ENCODE measurements at places on chromosomes 11 and 22.

GRCh38 chr11:126919147-126919823, 81.3 kb downstream of the KIRREL3 start:
- no peak for DNase-seq

- no peak for DNase-seq
These were observed 58.6 kb upstream of the VPREB1 start for GRCh38 chr22:22185844-22186499.

DNA sequence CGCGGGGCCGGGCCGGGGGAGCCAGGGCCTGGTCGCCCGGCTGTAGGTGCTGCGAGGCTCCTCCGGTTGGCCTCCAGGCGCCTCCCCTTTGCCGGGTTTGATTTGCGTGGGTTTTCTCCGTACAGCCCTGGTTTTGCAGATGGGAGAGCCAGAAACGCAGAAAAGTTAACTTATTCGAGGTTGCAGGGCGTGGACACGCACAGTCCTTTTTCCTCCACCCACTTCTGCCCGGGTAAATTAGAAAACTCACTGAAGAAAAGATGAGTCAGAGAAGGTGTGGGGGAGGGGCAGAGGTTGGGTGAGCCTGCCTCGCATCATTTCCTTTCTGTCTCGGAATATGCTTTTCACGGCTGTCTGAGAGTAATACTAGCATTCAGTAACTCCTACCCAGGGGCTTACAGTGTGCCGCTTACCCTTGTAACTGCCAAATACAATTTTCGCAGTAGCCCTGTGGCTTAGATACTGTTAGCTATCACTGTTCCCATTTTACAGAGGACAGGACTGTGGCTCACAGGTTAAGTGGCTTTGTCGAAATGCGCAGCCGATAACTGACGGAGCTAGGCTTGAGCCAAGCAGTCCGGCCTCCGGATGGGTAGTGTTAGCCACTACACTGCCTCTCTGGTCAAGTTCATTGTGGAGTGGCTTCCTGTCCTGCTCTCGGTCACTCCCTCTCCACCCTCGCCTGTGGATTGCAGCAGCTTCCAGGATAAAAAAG, 812 bp downstream of the FADD start:
- DNase-seq = no peak

- DNase-seq = no peak
These were observed 116.6 kb upstream of the THY1 start for GRCh38 chr11:119539583-119539982.

- DNase-seq = no peak
These were observed 66.6 kb upstream of the ASPHD2 start for GRCh38 chr22:26362471-26362870.

DNA sequence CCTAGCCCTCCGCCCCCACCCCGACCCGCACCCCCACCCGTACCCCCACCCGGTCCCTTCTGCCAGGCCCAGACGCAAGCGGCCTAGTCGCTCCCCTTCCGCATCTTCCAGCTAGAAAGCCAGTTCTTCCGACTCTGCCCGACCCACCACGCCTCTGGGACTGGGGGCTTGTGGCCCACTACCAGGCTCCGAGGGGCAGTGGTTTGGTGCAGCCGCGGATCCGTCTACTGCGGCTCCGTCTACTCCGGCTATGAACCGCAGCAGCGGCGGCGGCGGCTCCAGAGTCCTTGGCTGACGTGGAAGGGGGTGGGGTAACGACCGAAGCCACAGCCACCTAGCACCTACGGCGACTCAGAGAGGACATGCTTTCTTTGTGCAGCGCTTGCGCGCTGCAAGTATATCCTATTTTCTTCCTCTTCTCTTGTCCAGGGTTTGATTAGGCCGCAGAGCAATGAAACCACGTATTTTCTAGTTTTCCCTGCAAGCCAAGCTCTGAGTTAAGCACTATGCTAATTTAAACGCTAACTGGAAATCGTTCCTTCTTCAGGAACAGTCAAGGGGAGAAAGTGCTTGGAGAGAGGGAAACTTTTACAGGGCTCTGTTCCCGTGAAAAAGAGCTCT, at the start of gene COPB1:
COPB1 (minus strand) TSS at position 252 of the 621 bp plus-strand sequence. CDS start 883 bp downstream, outside the sequence.
- DNase-seq = peak; percentile 89

GRCh38 chr22:33149611-33150010, 91.4 kb upstream of the SYN3 start:
- DNase-seq = no peak

DNA sequence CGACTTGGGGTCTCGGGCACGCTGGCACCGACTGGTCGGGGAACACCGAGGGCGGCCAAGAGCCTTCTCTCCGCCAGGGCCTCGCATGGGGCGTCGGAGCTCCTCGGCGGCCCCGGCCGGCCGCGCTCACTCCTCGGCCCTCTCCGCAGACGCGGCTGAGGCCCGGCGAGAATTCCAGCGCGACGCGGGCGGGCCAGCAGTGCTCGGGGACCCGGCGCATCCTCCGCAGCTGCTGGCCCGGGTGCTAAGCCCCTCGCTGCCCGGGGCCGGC, 5.6 kb downstream of the TBX1 start:
- DNase-seq = no peak

GRCh38 chr22:45709060-45709739, 37.6 kb downstream of the ATXN10 start:
- no peak for DNase-seq

DNA sequence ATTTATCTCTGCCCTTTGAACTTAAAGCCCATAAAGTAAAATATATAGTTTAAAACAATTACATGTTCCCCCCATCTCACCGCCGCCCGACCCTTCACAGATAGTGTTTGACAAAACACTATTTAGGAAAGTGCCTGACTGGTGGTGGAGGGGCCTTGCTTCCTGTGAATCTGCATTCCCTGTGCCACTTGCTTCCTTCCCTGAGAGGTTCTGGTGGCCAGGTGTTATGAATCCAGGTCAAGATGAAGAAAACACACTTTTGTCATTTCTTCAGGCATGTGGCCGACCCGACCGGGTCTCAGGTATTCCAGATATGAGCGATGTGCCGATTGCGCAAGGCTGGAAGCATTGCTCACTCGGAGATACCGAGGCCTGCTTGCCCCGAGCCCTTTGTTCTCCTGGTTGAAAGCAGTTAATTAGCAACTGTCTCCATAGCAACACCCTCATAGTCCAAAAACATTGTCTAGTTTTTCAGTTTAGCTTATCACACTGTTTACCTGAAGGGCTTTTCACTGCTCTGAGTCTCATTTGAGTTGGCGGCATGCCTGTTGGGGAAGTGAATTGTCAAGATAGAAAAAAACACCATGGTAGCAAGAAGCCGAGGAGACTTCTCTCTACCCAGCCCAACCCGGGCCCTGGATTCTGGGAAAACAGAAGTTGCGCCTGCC, 128.3 kb downstream of the TEAD1 start:
- DNase-seq = no peak

DNA sequence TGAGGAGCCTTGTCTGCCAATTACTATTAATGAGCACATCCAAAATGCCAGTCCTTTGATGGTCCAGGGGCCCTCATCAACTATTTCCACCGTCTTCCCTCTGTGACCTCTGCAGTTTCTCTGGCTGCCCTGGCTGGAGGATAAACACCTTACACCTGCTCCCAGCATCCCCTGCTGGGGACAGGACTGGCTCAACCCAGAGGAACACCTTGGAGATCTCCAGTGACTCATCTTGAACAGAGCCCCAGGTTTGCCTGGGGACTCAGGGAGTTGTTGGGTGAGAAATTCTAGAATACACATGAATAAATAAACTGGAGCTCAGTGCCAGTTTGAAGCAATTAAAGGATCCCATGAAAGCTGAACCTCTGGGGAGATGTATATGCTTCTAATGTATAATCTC, 24.0 kb upstream of the ELF5 start:
- no peak for DNase-seq

- DNase-seq = no peak
These were observed 21.7 kb downstream of the TEAD1 start for GRCh38 chr11:12695873-12696272.

DNA sequence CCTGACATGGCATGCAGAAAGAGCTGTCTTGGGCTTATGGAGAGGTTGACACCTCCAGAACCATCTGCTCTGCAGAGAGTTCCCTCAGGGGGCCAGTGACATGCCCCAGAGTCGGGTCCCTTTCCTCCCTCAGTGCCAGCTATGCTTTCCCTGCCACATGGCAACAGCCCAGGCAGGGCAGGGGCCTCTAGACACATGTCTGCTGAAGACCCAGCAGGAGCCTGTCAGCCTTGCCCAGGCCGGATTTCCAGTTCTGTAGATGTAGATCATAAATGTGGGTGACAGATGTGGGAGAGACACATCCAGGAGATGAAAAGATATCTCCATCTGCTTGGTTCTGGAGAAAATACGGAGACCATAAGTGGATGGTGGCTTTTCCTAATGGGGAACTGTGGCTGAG, 25.5 kb downstream of the NAV2 start:
- DNase-seq = no peak

- no peak for DNase-seq
These were observed 1384.0 kb downstream of the TBC1D22A start for GRCh38 chr22:48146426-48146825.

- DNase-seq = no peak
These were observed 39.0 kb downstream of the RRAS2 start for GRCh38 chr11:14320020-14320419.

DNA sequence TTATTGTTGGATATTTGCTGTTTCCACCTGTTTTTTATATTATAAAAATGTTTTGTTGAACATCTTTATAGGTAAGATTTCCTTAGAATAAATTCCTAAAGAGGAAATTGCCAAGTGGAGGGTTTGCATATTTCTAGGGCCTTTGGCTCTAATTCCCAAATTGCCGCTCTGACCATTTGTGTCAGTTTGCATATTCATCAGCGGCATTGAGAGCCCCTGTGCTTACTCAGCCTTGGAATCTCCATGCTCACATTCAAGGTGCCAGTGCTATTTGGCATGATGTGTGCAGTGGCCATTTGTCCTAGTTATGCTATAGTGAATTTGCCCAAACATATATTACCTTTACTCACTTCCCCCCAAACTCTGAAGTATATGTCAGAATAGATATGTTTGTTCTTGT, 25.5 kb downstream of the KREMEN1 start:
- no peak for DNase-seq

- no peak for DNase-seq
These were observed 408.9 kb upstream of the CCDC90B start for GRCh38 chr11:83695046-83695445.

DNA sequence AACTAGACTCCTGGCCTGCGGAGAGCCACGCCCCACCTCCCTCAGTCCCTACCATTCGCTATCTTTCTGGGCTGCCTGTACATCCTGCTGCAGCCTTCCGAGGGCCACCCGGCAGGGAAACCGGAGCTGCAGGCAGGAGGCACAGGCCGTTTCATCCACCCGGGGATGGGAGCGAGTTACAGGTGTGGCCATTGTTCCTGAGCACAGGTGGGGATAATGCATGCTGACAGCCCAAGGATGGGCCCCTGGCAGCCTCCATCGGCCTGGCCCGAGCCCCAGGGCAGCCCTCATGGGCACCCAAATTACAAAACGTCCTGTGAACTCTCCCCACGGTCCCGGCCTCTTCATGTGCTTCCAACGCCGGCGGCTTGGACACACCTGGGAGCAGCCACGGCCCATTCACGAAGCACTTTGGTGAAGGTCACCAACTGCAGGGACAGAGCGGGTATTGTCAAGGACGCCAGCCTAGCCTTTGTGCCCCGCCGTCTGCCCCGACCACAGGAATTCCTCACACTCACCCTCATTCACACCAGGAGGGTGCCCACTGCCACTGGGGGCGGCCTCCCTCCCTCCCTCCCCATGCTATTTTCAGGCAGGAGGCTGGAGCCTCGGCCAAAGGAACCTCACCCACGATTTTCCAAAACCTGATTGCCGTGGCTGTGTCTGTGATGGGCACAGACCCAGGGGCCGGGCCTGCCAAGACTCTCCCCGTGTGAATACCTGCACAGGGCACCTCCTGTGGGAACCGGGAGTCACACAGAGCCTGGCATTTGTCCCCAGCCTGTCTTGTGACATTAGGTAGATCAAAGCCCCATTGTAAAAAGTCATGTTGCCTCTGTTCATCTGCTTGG, 42.1 kb upstream of the MYEOV start:
- DNase-seq = no peak

- no peak for DNase-seq
These were observed 7.9 kb upstream of the FLRT1 start for GRCh38 chr11:64027651-64028397.

DNA sequence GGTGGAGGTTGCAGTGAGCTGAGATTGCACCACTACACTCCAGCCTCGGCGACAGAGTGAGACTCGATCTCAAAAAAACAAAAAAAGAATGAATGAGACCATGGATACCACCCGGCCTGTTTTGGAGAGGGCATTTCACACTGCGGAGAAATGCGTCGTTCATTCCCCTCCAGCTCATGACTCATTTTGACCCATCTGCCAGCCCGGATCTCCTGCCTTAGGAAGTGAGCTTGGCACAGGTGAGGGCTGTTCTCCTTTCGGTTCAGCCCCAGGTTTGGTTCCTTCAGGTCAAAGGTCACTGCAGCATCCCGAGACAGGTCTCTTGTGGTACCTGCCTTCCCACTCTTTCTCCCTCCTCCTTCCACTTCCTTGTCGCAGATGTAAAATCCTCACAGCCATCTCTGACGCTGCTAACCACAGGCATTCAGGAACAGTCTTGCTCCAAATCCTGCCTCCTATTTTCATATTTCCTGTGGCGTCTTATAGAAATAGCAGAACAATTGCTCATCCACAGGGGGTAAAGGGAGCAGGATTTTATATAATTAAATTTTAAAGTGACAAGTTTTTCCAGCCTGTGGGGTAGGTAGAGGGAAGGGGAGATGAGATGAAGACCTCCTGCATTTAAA, 517.9 kb downstream of the NTM start:
- no peak for DNase-seq

GRCh38 chr11:25602149-25602548, 729.8 kb upstream of the ANO3 start:
- no peak for DNase-seq

DNA sequence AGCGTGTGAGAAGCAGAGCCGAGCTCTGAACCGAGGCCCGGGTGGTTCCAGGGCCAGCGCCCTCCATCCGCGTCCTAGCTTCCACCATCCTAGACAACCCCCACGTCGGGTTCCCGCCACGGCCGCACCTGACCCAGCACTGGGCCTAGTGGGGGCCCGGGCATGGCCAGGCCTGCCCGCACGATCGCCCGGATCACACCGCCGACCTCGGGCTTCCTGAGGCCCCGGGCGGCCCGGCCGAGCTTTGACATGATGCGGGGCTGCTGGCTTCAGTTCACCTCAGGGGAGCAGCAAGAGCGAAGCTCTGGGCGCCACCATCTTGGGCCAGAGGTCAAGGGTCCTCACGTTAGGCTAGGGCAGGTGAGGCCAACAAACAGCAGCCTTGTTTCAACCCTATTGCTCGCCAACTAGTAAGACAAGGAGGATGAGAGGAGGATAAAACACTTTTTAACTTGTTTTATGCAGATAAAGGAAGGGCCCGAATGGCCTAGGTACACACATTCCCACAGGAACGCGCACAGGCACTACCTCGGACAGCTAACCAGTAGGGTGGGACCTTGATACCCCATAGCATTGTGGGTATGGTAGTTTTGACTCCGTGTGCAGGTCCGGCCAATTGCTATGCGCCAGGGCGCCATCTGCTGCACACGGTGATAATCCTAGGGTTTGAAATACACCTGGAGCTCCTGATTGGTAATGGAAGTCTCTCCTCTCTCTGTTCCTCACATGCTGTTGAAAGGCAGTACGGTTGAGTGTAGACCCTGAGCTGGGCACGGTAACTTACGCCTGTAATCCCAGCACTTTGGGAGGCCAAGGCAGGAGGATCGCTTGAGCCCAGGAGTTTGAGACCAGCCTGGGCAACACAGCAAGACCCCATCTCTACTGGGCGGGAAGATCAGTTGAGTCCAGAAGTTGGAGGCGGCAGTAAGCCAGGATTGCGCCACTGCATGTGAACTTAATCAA, at the start of gene MRPL11:
MRPL11 (minus strand) TSS at position 345 of the 963 bp plus-strand sequence; CDS start at position 251, 94 bp downstream.
- peak; percentile 94 for DNase-seq

GRCh38 chr22:42865536-42865935, 8.5 kb upstream of the ARFGAP3 start:
- DNase-seq = no peak

GRCh38 chr11:95074792-95075563, 8.3 kb downstream of the SRSF8 start:
- DNase-seq = no peak
